Muscle of back (tissue), 13 donors: ENCODE measurements at places on chromosomes 1 and 21.

GRCh38 chr1:153494976-153495535 is 34.6 kb upstream of the S100A7 start:
- DNase-seq = peak; percentile 79

GRCh38 chr1:8263791-8264190 is 54.1 kb upstream of the SLC45A1 start:
- DNase-seq = no peak

DNA sequence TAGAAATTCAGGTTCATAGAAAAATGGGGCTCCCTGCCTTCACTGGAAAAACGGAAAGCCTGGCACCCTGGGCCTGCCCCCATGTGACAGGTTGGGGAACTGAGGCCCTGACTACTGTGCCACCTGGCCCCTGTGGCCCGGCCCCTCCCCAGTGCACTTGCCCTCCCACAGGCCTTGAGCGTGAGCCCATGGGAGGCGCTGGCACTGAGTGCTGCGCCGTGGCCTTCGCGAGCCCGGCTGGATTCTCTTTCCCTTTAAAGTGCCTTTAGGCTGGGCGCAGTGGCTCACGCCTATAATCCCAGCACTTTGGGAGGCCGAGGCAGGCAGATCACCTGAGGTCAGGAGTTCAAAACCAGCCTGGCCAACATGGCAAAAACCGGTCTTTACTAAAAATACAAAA is 45.7 kb downstream of the SLC37A1 start:
- DNase-seq = no peak

DNA sequence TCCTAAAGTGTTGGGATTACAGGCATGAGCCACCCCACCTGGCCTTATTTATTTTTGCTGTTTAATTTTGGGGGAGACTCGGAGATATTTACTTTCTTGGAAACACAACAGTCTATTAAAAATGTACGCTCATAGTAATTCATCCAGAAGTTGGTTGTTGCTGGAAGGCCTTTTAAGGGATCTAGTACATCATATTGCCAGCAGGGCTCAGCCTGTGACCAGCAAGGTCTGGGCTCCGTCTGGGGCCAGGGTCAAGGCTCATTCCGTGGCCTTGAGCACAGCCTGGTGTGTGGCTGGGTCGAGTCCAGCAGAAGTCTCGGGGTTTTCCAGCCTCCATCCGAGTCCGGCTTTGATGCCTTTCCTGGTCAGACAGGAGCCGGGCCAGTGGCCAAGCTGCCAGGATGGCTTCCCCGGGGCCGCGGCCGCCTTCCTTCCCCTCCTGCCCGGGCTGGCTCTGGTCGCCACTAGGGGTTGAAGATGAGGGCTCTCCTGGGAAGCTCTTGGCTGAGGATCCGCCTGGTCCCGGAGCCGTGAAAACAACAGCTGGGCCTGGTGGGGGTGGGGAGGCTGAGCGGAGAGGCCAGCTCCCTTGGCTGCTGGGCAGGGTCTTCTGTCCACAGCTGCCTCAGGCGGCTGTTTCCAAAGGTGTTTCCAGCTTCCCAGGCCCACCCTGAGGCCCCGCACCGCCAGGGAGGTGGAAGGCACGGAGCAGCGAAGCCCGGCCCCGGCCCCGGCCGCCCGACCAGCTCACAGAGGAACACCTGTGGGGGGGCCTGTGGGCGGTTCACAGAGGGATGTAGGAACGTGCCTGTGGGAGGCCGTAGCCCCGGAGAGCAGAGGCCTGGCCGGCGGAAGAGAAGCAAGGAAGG is 5.1 kb upstream of the VWA1 start:
- peak; percentile 81 for DNase-seq

DNA sequence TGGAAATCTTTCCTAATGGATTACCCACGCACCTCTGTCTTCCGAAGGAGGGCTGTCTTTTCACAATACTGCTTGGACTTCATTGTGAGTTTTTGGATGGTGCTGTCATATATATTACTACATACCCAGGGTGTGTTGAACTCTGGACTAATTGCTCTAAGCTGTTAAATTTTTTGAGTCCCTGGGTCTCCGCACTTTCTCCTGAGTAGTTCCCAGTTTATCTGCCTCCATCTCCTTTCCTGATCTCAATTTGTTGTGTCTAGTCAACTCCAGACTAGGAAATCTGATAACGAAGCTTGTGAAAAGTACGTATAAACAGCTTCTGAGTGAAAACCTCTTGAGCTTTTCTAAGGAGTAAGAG is 211.1 kb downstream of the ROR1 start:
- DNase-seq = no peak

GRCh38 chr1:109188781-109189180 is 24.9 kb upstream of the SARS1 start:
- DNase-seq = no peak

DNA sequence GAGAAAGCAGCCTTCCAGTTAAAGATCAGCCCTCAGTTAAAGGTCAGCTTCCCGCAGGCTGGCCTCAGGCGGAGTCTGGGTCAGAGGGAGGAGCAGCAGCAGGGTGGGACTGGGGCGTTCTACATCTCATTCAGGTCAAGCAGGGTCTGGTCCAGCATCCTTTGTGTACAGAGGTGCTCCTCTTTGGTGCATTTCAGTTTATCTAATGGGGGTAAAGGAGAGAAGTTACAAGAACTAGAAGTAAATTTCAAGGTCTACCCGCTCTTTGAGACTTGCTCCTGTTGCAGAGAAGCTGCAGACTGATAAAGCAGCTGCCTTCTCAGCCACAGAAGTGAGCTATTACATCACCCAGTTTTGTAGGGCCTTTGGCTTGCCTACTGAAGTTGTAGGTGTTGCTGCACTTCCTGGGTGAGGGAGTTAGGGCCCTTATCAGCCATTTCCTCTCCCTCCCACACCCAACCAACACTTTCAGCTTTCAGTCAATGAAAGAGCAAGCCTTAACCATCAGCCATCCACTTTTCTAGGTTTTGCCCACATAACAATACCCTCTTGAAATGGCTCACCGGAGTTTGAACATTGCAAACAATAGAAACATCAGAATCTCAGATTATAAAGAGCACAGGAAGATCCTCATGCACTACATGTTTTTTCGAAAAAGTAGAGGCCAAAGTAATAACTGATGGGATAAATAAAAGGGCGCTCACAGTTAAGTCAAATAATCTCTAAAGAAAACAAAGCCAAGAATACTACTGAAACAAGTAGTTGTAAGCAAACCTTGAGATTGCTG is 2.8 kb upstream of the NUP210L start:
- DNase-seq = no peak

- no peak for DNase-seq
Observed at GRCh38 chr21:38134084-38134873, 122.5 kb upstream of the KCNJ15 start.
